ENCODE measurements at places on chromosomes 7 and 10.

DNA sequence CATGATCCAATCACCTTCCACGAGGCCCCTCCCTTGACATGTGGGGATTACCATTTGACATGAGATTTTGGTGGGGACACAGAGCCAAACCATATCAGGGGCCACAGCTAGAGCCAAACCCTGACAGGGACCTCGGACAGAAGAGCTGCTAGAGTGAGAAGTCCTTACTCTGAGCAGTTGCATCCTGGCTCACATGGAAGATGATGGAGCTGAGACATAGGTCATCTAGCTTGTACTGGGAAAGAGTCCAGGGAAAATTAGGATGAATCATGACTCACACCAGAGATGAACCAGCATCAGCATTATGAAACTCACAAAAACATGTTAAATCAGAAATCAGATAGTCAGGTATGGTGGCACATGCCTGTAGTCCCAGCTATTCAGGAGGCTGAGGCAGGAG lies 12.8 kb upstream of the FMC1 start:
- peak; percentile 78 for DNase-seq

GRCh38 chr10:76774987-76775603 lies 862.5 kb downstream of the KCNMA1 start:
- DNase-seq, result no peak

DNA sequence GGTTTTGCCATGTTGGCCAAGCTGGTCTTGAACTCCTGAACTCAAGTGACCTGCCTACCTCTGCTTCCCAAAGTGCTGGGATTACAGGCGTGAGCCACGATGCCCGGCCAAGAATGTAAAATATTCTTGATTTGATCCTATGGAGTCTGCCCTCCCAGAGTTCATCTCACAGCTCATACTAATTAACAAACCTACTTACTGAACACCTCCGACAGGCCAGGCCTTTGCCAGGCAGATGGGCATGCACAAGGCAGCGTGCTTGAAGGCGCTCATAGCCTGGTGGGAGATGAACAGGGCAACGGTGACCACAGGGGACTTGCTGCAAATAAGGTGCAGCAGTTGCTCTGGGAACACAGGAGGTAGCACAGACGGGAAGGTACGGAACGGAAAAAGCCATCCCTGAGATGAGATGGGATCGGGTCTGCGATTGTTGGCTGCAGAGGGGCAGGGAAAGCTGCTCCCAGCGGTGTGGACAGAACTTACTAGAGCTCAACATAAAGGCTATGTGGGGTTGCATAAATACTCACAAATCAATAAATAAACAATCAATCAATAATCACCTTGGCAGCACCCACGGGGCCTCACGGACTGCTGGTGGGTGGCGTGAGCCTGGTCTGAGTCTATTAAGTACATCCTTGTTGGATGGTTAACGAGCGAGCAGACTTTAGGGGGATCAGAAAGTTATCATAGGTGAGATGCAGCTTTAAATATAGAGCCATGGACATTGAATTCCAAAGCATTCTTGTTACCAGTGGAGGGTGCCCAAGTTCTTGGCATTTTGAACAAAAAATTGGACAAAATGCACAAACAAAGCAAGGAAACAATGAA lies 4.7 kb downstream of the ACBD7 start:
- no peak for DNase-seq

DNA sequence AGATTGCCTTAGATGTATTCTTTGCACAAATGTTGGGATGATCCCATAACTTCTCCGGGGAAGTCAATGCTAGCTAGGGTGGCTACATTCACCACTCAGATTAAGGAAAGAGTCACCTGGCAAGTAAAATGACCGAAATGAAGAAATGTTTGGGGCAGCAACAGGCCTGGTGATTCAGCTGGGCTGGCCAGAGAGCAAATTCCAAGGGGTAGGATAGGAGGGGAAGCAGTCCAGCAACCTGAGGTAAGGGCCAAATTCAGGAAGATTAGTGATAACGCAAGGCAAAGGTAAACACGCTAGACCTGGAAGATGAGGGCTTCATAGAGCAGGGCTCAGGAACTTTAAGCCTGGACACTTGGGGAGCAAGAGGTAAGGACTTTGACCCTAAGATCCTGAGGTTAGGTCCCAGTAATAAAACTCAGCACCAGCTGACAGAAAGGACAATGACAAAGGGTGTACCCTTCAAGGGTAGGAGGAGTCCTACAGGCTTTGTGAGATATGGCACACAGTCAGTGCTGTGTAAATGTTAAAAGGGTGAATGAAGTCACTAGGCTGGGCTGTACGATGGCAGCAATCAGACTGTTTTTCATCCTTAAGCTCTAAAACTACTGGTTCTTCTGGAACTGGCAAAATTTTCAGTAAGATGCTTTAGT lies 22.7 kb upstream of the SMNDC1 start:
- no peak for DNase-seq

DNA sequence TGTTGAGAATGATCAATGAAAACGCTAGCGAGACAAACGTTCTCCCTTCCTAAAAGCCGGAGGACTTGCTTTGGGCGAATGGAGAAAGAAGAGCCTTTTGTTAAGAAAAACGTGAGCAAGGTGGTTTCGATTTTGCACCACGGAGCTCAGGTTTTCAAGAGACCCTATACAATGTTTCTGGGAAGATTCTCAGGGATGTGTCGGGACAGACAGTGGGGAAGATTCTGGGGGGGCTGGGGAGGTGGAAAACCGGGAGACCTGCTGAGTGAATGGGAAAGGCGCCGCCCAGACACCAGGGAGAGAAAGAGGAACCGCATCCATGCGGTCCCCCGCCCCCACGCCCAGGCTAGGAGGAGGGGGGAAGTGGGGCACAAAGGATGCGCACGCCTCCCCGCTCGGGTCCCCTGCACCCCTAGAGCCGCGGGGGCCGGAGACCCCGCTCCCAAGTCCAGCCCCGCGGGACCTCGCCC lies 745 bp downstream of the YWHAG start:
- peak; percentile 33 for DNase-seq

GRCh38 chr7:33048704-33049103 lies 13.9 kb downstream of the NT5C3A start:
- DNase-seq, result no peak

- DNase-seq, result no peak
These were observed 41.6 kb downstream of the HK1 start for GRCh38 chr10:69319841-69320316.

GRCh38 chr7:96449094-96449493 lies 127.2 kb upstream of the SLC25A13 start:
- DNase-seq, result no peak

DNA sequence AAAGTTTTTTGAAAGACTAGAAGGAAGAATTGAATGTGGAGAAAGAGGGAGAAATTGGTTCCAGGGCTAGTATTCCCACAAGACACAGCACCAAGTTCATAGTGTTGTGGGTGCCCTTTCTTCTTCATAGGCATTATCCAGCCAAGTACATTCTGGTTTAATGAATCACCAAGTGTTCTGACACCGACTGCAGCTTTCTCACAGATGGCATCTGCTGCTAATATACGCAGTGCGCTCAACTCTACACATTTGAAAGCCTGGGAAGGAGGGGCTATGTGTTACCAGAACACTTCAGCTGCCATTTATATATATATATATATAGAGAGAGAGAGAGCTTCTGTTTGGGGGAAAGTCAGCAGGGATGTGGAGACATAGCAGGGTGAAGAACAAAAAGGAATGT lies 1168.4 kb downstream of the GATA3 start:
- no peak for DNase-seq

DNA sequence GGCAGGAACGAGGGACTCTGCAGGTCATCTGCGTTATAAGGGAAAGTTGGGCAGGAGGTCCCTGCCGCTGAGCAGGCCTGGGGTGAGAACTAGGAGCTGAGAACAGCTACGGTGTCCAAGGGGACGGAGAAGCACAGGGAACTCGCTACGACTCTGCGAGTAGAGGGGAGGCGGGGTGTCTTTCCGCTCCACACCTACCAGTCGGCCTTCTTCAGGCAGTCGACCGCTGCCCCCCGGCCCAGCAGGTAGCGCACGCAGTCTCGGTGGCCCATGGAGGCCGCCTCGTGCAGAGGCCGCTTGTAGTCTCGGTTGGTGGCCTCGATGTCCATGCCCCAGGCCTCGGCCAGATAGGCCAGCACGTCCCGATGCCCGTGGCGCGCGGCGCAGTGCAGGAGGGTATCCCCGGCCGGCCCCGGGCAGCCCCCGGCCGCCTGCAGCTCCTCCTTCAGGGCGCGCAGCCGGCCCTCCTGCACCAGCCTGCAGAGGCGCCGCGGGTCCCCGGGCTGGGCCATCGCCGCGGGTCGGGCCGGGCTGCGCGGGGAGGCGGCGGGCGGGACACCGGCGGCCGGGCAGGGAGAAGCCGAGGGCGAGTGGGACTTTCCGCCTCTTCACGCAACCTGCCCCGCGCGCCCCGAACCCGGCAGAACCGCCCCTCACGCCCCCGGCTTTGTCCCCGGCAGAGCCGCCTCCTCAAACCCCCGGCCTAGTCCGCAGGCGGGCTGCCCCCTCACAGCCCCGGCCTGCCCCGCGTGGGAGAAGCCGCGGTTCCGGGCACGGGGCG lies 660 bp downstream of the ANKRD16 start:
- no peak for DNase-seq

GRCh38 chr10:7788639-7789286 lies 786 bp downstream of the ATP5F1C start:
- DNase-seq, result peak; percentile 34

DNA sequence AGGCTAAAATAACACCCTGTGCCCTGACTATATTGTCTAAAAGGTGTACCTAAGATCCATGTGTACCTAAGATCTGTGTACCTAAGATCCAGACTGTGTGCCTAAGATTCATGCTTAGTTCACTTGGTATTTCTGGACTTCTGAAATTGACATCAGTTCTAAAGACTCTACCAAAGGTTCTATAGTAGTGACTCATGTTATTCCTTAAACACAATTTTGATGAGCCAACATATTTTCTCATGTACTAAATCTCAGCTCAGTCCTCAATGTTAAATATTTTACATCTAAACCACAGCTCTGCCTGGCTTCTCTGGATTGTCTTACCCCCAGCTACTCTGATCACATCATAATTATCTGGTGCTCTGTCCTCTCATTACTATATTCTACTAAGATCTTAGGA lies 802.3 kb upstream of the SORCS1 start:
- no peak for DNase-seq

DNA sequence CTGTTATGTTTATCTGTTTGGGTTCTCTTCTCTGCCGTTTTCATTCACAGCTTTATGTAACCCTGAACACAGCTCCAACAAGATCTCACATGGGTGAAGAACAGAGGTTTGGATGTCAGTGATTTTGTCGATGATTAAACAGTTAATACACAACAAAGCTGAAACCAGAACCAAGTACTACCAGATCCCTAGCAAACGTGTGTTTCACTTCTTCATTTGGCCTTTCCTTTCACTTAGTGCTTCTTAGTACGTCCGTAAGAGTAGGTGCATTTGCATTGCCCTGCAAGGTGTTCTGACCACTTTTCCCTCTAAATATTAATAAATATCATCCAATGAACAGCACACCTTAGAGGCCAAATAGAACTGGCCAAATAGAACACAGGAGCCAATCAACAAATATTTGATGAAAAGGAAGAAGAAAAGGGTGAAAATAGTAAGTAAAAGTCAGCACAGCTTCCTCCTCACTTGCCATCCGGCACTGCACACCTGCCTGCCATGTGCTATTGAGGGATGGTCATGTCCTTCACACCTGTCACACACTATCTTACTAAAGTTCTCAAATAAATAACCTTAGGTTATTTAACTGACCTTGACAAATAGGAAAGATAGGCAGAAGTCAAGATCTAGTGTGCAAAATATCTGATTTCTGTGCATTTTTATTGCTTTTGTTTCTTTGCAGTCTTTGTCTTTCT lies 252.6 kb upstream of the ANKRD30A start:
- DNase-seq, result no peak

DNA sequence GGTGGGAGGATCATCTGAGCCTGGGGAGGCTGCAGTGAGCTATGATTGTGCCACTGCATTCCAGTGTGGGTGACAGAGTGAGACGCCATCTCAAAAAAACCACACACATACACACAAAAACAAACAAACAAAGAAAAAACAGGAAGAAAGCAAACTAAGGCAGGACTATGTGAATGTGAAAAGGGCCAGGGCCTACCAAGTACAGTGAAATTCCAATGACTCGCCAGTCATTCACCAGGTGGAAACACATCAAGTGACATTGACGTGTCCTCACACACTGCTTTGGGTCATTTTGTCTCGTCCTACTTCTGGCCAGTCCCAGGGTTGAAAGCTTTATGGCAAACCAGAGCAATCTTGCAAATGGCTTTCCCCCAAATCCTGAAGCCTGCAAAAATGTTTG lies 79.9 kb downstream of the HIP1 start:
- no peak for DNase-seq

DNA sequence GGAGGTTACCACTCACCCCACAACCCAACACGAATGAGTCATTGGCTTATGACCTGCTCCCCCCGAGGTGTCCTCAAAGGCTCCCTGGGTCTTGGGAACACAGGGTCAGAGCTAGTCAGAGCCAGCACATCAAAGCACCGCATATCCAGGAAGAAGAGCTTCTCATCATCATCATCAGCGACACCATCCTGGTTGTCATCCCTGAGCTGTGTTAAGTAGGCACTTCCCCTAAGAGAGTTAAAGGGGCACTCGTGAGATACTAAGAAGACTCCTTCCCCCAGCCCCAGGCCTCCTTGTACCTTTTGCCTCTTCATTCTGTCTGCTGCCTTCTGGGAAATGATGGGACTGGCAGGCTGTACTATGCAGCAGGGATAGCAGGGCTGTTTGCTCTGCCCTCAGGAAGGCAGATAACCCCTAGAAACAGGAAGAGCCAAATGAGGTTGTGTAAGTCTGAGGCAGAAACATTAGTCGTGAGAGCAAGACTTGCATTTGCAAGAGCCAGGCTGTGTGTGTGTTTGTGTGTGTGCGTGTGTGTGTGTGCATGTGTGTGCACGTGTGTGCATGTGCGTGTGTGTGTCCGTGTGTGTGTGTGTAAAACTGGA lies 11.1 kb upstream of the CPA1 start:
- DNase-seq, result peak; percentile 82

- no peak for DNase-seq
These were observed 41.7 kb downstream of the RGS10 start for GRCh38 chr10:119500821-119501220.

DNA sequence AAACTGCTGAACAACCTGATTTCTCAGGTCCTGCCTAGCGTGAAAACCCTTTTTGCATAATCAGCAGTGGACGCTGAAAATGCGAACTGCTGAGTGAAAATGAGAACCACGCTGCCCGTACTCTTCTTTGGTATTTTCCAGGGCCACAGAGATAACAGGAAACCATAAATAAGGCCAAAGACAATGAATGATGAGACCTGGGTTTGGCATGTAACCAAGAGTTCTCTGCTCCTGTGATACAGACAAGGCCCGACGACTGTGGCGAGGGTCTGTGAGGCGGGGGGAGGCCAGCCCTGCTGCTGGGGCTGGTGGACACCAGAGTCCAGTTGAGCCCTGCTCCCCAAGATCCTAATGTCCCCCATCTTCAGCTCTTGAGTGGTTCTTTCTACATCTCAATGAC lies 236.0 kb downstream of the WDR11 start:
- DNase-seq, result no peak

Data from cardiac fibroblast (primary cell).